Stimulated activated CD4-positive, alpha-beta T cell treated with anti-CD3 and anti-CD28 coated beads, Interleukin-2, amount 100 ng/mL, for 24 hours (primary cell): ENCODE measurements at places on chromosomes 2 and 18.

DNA sequence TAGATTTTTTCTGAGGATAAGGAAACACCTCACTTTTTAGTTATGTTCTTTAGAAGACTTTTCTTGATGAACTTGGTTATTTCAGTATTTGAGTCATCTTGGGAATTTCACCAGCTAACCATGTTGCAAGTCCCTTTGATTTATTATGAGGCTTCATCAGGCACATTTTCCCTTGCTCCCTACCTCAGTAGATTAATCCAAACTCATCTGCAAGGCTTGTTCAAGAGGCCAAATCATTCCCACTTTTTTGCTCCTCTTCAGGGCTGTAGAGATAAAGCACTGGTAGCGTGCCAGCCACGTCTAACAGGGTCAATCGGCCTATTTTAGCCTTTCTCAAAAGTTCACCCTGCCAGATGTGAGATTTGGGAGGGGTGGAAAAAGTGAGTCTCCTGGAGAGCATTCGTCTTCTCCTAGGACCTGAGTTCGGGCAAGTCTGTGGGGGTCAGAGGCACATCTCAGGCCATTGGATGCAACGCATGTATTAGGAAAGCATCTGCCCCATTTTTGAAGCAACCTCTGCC lies 120.3 kb downstream of the RDH14 start:
- no peak for DNase-seq

- no peak for DNase-seq
Measured at GRCh38 chr18:56511996-56512395, 126.4 kb downstream of the TXNL1 start.

DNA sequence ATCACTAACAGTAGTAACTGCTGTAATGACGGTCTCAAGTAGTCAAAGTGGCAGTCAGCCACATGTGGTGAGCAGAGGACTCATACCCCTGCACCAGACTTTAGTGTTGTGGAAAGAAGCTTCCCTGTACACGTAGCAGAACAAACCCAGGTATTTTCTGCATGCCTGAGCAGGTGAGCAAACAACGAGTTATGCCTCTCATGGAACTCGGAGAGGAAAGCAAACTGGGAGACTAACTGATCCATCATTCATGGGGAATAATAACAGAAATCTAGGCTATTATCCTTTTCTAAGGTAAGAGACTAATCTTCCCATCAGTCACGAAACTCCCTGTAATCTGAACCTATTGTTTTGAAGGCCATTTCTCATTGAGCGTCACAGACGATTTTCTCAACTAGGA lies 1495.2 kb upstream of the NXPH2 start:
- no peak for DNase-seq

DNA sequence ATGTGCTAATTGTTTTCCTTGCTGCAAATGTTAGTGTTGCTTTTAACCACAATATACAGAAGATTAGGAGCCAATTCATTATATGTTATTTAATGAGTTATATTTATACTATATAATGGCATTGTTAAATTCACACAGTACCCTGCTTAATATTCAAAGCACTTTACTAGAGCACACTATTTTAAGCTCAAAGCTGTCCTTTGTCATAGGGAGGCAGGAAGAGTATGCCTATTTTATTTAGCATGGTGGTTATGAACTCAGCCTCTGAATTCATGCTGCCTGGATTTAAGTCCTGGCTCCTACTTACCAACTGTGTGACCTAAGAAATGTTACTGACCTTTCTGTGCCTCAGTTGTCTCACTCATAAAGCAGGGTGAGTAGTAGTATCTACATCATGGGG lies 80.5 kb downstream of the FASTKD2 start:
- no peak for DNase-seq

DNA sequence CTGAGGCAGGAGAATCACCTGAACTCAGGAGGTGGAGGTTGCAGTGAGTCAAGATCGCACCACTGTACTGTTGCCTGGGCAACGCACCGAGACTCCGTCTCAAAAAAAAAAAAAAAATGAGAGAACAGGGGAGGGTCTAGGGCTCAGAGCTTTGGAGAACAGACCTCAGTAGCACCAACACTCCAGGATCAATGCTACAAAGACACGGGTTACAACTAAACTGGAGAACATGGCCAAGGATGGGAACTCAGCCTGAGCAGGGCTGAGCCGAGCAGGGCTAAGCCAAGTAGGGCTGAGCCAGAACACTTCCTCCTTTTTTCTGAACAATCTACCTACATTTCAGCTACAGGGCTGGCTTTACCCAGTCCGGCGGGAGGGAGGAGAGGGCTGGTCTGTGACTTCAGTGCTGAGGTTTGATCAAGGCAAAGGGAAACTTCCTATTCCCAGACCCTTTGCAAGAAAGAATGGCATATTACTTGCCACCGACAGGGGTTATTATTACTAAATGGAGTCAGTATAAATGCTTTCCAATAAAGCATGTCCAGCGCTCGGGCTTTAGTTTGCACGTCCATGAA lies 2.9 kb upstream of the CASP8 start:
- peak; percentile 41 for DNase-seq

DNA sequence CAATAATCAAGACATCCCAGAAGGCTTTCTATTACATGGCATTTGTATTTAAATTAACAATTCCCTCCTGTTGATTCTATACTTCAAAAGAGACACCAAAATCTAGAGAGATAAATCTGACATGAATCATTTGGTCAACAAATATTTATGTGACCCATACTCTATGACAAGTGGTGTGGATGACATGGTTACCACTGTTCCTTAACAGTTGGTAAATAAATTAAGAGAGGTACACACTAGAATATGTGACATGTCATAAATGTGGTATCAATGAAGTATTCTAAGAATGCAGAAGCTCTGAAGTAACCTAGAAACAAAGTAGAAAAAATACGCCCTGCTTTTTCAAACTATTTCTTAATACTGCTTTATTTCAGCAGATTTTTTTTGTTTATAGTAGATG lies 255.4 kb downstream of the EXOC6B start:
- no peak for DNase-seq

DNA sequence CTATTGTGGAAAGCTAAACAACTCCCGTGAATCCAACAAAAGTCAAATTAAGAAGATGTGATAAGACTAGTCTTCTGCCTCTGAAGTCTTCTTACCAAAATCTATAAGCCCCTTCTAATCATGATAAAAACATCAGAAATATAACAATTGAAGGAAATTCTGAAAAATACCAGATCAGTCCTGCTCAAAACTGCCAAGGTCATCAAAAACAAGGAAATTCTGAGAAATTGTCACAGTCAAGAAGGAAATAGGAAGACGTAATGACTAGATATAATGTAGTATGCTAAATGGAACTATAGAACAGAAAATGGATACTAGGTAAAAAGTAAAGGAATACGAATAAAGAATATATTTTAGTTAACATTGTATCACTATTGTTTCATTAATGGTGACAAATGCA lies 314.0 kb downstream of the TMX3 start:
- no peak for DNase-seq

DNA sequence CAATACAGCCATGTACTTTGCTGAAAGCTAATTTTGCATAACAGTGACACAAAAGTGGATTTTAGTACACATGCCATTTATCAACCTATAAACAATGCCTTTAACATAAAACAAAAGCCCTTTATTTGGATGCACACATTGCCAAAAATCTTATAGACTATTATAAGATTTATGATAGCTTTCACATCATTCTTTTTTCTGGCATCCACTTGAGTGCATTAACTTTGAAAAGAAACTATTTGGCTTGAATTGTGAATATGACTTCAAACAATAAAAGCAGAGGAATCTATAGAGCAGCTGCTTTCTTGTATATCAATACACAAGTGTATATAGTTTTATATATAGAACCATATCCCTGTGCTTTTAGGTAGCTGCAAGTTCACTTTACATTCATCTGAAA lies 577.4 kb downstream of the CBLN2 start:
- no peak for DNase-seq

DNA sequence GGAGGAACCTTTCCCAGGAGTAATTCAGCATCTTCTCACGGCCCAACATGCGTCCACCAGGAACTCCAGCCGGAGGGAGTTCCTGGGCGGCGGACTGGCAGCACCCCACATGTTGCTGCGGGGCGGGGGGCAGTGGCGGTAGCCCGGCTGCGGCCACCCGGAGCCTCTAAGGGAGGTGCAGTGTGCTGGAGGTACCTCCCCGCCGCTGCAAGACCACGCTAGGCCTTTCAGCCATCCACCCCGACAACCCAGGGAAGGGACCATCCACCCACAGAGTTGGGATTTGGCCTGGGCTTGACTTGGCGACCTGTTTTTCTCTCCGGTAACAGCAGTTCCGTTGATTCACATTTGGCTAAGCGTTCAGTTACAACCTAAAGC lies 625 bp downstream of the LYPD6 start:
- DNase-seq = no peak

- DNase-seq = no peak
Measured at GRCh38 chr18:50632895-50633515, 73.1 kb downstream of the MAPK4 start.

GRCh38 chr18:29181151-29181901 lies 1004.4 kb upstream of the CDH2 start:
- DNase-seq = no peak

GRCh38 chr2:97992836-97993825 lies 2.6 kb downstream of the TMEM131 start:
- no peak for DNase-seq

DNA sequence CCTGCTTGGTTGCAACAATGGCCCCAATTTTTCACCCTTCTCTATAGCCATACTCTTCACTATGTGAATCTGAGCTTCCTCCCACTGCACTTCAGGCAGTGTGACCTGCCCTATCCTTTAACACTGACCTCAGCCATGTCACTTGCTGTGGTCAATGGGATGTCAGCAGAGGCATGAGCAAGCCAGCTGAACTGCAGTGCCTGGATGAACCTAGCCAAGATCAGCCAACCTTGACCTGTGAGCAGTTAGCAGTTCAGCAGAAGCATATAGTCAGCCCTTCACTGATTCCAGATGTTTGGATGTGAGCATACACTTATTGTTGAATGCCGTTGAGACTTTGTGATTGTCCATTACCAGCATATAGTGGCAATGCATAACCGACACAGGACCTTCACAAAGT lies 63.4 kb upstream of the BOD1L2 start:
- DNase-seq = no peak

- DNase-seq = no peak
Measured at GRCh38 chr2:348361-348916, 60.5 kb upstream of the ALKAL2 start.

- no peak for DNase-seq
Measured at GRCh38 chr2:74639550-74639949, 8.6 kb downstream of the M1AP start.

- DNase-seq = no peak
Measured at GRCh38 chr18:8163286-8163959, 445.8 kb upstream of the RAB12 start.

DNA sequence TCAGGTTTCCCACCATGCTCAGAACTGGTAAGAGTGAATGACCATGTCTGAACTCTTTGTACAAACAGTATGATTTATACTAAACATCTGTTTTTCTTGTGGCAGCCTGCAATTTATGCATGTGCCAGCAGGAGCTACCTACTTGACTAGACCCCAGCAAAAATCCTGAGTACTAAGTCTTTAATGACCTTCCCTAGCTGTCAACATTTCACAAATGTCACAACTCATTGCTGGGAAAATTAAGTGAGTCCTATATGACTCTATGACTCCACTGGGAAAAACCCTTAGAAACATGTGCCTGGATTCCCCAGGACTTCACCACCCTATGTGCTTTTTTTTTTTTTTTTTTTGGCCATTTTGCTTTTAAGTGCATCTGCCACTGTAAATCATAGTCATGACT lies 1225.8 kb downstream of the SUCLG1 start:
- no peak for DNase-seq

DNA sequence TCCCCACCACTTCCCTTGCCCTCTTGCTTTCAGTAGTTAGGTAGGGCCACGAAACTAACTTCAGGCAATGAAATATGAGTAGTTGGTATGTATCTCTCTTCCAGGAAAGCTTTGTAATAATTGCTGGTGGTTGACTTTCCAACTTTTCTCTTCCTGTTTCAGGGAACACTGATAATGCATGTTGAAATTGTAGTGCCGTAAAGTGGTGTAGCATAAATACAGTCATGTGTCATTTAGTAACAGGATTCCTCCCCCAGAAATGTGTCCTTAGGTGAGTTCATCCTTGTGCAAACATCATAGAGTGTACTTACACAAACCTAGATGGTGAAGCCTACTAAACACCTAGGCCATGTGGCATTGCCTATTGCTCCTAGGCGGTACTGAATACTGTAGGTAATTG lies 429.2 kb downstream of the PID1 start:
- no peak for DNase-seq

DNA sequence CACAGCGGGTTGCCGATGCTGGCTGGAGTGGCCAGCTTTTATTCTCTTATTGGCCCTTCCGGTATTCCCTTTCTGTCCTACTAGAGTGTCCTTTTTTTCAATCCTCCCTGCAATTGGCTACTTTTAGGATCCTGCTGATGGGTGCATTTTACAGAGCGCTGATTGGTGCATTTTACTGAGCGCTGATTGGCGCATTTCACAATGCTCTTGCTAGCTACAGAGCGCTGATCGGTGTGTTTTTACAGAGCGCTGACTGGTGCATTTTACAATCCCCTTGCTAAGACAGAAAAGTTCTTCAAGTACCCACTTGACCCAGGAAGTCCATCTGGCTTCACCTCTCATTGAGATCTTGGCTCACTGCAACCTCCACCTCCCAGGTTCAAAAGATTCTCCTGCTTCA lies 44.4 kb upstream of the SPRED2 start:
- no peak for DNase-seq

DNA sequence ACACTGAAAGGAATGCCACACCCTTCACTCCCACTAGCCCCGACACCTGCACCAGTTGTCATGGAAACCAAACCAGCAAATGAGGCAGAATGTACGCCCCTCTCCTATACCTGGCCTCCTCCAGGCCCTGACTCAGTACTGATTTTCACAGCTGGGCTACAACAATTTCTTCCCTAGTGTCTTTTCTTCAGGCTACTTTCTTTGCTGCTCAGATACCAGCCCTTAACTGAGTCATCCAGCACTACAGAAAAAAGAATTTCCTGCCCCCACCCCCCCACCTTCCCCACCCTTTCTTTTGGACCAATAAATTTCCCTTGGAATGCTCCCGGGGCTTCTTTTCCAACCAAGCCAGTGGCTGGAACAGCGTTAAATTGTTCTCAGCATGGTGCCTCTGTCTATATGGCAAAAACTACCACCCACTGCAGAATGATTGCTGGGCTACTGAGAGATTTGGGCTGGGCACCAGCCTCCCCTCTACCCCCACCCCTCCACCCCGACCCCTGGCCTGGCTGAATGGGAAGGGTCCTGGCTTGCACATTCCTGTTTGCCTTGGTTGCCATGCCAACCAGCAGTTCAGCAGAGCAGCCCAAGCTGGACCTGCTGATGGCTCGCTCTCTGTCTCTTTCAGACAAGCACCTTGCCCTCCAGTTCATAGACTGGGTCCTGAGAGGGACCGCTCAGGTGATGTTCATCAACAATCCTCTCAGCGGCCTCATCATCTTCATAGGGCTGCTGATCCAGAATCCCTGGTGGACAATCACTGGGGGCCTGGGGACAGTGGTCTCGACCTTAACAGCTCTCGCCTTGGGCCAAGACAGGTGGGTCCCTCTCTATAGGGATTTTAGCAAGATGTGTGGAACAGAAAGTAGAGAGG lies 11.3 kb downstream of the SLC14A2 start:
- no peak for DNase-seq
